ENCODE measurements at places on chromosomes 5 and 9.

DNA sequence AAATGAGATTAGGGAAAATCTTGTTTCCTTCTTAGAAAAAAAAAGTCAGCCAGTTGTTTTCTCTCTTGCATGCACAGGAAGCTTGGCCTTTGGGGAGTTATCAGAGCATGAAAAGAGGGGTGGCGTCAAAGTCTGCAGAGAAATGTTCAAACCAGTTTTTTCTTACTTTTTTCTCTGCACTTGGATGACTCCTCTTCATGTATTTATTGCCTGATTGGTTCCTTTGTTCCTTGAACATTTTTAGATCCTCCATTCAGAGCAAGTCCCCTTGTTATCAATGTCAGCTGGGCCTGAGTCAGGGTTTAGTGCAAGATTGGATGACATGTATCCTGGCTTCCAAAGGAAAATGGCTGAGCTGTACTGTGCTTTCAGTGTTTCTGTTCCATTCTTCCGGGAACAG is 392.6 kb upstream of the BRINP1 start:
- DNase-seq = no peak

GRCh38 chr5:87778876-87779275 is 366.1 kb upstream of the CCNH start:
- no peak for DNase-seq

DNA sequence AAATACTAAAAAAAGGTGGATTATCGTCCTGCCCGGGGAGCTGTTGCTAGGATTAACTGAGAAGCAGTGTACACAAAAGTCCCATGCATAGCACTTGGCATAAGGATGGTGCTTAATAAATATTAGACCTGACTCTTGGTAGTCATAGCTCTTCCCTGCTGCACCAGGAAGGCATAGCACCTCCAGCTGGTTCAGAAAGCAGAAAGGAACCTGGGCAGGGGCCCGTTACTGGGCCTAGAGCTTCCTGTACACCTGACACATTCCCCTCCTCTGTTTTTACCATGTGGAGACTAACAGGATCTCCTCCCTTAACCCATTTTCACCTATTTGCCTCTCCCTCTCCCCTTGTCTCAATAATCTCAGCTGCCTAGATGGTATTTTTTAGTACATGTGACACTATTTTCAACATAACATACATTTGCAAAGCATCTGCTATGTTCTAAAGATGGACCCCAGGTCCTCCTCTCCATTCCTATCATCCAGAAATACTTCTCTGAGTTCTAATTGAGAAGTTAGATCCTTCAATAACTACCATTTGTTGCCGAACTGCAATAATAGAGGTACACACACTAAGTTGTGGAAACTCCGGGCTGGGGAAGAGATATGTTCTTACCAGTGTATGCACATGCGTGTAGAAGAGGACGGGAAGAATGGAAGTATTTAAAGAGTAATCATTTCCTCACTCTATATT is 3.2 kb upstream of the ANP32B start:
- no peak for DNase-seq

DNA sequence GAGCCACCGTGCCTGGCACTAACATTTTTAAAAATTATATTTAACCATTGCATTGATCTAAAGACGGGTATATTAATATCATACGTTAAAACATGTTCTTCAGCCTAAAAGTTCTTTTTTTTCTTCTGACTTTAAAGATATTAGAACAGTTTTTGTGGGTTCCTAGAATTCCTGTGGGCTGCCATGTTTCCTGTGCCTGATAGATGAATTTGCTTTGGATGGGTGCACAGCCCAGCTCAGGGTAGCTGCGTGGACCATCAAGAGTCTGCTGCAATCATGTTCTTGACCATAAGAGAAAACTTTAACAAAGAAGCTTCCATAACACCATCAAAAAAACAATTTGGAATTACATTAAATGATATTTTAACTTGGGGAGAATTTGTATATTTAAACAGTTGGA is 2.4 kb upstream of the LAMC3 start:
- DNase-seq = no peak

GRCh38 chr9:113012492-113012891 is 500 bp upstream of the ZNF883 start:
- no peak for DNase-seq

DNA sequence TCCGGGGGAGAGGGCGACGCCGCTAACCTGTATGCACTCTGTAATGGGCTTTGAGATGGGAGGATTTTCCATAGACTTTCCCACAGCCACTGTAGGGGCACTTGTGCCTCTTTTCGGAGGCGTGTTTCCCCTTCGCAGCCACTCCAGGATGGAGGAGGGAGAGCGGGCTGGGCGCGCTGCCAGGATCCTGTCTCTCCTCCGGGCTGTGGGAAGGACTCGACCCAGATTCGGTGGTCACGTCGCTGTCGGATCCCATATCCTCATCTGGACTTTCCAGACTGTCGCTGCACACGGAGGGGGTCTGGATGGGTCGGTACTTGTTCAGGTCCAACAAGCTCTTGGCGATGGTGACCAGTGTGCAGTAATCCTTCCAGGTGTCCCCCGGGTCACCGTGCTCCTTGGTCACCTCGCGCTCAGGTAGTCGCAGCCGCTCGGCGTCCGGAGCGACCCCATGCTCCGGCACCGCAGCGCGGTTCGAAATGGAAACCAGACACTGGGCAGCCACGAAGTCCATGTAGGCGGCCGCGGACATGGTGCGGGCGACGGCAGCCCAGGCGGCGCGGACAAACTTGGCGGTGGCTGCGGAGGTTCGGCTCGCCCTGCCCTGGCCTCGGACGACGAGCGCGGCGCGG is 1.5 kb downstream of the KLF9 start:
- peak; percentile 68 for DNase-seq

GRCh38 chr5:68618501-68618900 is 402.9 kb downstream of the PIK3R1 start:
- DNase-seq = no peak

GRCh38 chr5:125484742-125485641 is 738.6 kb upstream of the ZNF608 start:
- DNase-seq = no peak

GRCh38 chr5:4023091-4023752 is 427.6 kb downstream of the IRX1 start:
- DNase-seq = no peak

- no peak for DNase-seq
These were observed 15.2 kb upstream of the TNIP1 start for GRCh38 chr5:151096001-151096373.

GRCh38 chr9:110939047-110939446 is 99.2 kb downstream of the LPAR1 start:
- no peak for DNase-seq

- DNase-seq = no peak
These were observed 71.1 kb downstream of the MLLT3 start for GRCh38 chr9:20551236-20551635.
